ENCODE measurements at places on chromosomes 2 and 18. TPM values are rescaled to one million over a fixed set of nuclear protein-coding genes. Genes with fewer than 3 reads are reported as not detected.

Gene STAT4
- 7.9 TPM for total RNA-seq

Gene CDKL4
- total RNA-seq = 1.1 TPM

Gene EVX2
- total RNA-seq = not detected

Gene RAPGEF4
- 18.2 TPM for total RNA-seq

Gene FAM228A
- 0.05 TPM for total RNA-seq

Gene SPEG
- total RNA-seq = 0.51 TPM

Gene FSHR
- total RNA-seq = not detected

Gene KCNIP3
- total RNA-seq = 0.59 TPM

Gene SERPINB12
- not detected for total RNA-seq

Gene CLEC4F
- total RNA-seq = 0.19 TPM

Gene GATA6
- total RNA-seq = 6.6 TPM

Gene HOXD4
- total RNA-seq = not detected

Gene PPP1R1C
- 5.4 TPM for total RNA-seq

Gene HOXD1
- not detected for total RNA-seq

Gene CXCR1
- total RNA-seq = 1.8 TPM

Gene MEIS1
- 8.6 TPM for total RNA-seq

- H3K36me3 ChIP-seq = no peaks in the 10 kb centered on the region
- no peak overlapping the region for H3K4me3 ChIP-seq
- no peaks in the 10 kb centered on the region for H3K27me3 ChIP-seq
- DNase-seq = peak; percentile 67
Measured at GRCh38 chr2:1769703-1770422, 25.5 kb upstream of the PXDN start.

DNA sequence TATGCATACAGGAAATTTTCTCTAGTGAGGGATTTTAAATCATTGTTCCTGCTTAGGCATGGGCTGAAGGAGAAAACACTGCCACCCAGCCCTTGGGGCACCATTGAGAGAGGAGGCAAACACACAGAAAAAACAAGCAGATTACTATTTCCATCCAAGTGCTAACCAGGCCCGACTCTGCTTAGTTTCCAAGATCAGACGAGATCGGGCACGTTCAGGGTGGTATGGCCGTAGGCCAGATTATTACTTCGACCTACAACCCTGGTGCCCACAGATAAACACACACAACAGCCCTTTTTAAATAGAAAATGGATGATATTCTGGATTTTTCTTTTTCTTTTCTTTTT is 45.4 kb upstream of the RHOB start:
- H3K27me3 ChIP-seq = no peaks in the 10 kb centered on the region
- H3K4me3 ChIP-seq = no peak overlapping the region
- H3K4me1 ChIP-seq = no peaks in the 10 kb centered on the region
- no peaks in the 10 kb centered on the region for H3K36me3 ChIP-seq

DNA sequence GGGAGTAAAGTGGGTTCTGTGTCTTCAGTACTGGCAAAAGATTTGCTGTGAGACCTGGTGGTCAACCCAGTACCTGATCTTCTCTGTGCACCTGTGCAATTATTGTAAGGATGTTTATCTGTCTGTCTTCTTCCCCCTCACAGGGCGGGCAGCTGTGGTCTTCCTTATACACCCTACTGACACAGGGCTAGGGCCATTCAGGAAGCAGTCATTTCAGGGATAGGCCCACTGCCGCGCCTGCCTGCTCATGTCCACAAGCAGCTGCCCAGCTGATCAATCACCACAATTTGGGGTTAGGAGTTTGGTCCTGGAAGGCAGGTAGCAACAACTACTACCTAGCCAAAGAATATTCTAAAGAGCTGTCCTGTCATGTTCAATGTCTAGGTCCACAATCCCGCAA is 1.2 kb upstream of the CNNM4 start:
- no peaks in the 10 kb centered on the region for H3K27me3 ChIP-seq
- peaks cover 18% of the 10 kb centered on the region for H3K4me1 ChIP-seq
- H3K27ac ChIP-seq = no peak overlapping the region
- no peak for DNase-seq
- no peak overlapping the region for H3K4me3 ChIP-seq

- H3K36me3 ChIP-seq = no peaks in the 10 kb centered on the region
- H3K27ac ChIP-seq = no peak overlapping the region
- no peak overlapping the region for H3K4me3 ChIP-seq
- no peak for DNase-seq
Measured at GRCh38 chr2:49928551-49928950, 774.2 kb upstream of the FSHR start.

DNA sequence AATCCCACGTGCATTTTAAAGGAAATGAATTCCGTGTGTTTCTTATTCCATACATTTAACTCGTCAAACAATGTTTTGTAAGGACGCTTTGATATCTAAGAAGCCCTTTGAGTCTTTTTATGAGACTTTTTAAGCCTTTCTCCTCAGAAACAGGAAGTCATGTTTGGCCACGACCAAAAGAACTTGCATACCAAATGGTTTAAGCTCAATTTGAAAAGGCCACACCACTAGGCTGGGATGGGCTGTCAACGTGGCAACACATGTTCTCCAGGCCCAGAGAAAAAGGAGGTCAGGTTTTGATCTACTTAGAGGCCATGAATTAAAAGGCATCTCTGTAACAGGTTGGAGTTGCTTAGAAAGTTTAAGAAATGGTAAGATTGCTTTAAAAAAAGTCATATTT is 441.8 kb downstream of the CMPK2 start:
- H3K27ac ChIP-seq = no peak overlapping the region
- H3K4me1 ChIP-seq = no peaks in the 10 kb centered on the region
- no peaks in the 10 kb centered on the region for H3K27me3 ChIP-seq
- H3K36me3 ChIP-seq = no peaks in the 10 kb centered on the region
- no peak for DNase-seq

DNA sequence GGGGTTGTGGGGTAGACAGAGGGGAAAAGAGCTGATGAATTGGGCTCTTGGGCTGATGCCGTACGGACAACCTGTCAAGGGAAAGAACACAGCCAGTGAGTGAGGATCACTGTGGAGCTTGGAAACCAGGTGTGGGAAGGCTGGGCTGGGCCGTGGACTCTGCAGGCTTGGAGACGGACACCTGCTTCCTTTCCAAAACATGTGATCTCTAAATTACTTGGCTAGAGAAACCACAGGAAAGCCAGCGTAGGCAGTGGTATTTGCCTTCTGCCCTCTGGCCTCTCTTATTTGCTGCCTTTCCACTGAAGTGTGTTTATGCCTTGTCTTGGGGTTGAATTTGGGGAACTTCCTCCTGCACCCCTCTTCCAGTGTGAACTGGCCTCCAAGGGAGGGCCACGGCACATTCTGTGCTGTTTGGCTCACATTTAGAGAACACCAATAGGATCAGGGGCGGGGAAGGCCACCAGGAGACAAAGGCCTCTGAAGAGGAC is 267.7 kb downstream of the PRKCE start:
- H3K4me1 ChIP-seq = peaks cover 11% of the 10 kb centered on the region
- H3K4me3 ChIP-seq = no peak overlapping the region
- no peaks in the 10 kb centered on the region for H3K27me3 ChIP-seq
- no peaks in the 10 kb centered on the region for H3K36me3 ChIP-seq
- no peak for DNase-seq

- no peak overlapping the region for H3K4me3 ChIP-seq
- no peak for DNase-seq
- H3K36me3 ChIP-seq = no peaks in the 10 kb centered on the region
Measured at GRCh38 chr18:24497031-24497754, 36.8 kb downstream of the HRH4 start.

DNA sequence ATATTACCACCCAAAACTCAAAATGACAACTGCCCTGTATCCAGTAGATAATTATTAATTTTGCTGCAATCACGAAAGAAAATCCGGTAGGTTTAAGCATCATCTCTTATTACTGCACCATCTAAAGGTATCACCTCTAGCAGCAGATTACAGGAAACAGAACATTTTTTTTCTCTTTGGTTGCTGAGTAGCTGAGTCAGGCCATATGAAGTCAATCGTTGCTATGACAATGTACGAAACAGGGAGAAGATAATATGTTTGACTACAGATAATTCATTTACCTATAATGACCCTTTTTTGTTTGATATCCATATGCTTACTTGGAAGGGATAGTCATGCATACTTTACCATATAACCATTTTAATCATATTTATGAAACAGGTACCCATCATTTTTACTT is 831.6 kb upstream of the CHAC2 start:
- no peak for DNase-seq
- H3K27me3 ChIP-seq = no peaks in the 10 kb centered on the region
- no peak overlapping the region for H3K27ac ChIP-seq
- no peaks in the 10 kb centered on the region for H3K4me1 ChIP-seq
- H3K36me3 ChIP-seq = no peaks in the 10 kb centered on the region
- H3K4me3 ChIP-seq = no peak overlapping the region

- no peaks in the 10 kb centered on the region for H3K4me1 ChIP-seq
- no peak overlapping the region for H3K4me3 ChIP-seq
- no peak overlapping the region for H3K27ac ChIP-seq
- no peak for DNase-seq
- H3K36me3 ChIP-seq = no peaks in the 10 kb centered on the region
- no peaks in the 10 kb centered on the region for H3K27me3 ChIP-seq
Measured at GRCh38 chr18:79484661-79485621, 89.2 kb downstream of the NFATC1 start.

GRCh38 chr2:64787698-64788097 is 134.0 kb upstream of the SERTAD2 start:
- no peak overlapping the region for H3K27ac ChIP-seq
- no peaks in the 10 kb centered on the region for H3K36me3 ChIP-seq
- DNase-seq = no peak
- no peak overlapping the region for H3K4me3 ChIP-seq

- no peak for DNase-seq
- H3K4me3 ChIP-seq = no peak overlapping the region
- no peaks in the 10 kb centered on the region for H3K4me1 ChIP-seq
- no peak overlapping the region for H3K27ac ChIP-seq
- H3K27me3 ChIP-seq = no peaks in the 10 kb centered on the region
- no peaks in the 10 kb centered on the region for H3K36me3 ChIP-seq
Measured at GRCh38 chr2:171579481-171579880, 57.2 kb downstream of the CYBRD1 start.

GRCh38 chr2:167697948-167698347 is 549.4 kb downstream of the STK39 start:
- H3K27ac ChIP-seq = no peak overlapping the region
- DNase-seq = no peak
- no peak overlapping the region for H3K4me3 ChIP-seq
- no peaks in the 10 kb centered on the region for H3K27me3 ChIP-seq

GRCh38 chr2:1192121-1192520 is 221.1 kb upstream of the TPO start:
- H3K4me1 ChIP-seq = no peaks in the 10 kb centered on the region
- no peak overlapping the region for H3K27ac ChIP-seq
- no peaks in the 10 kb centered on the region for H3K36me3 ChIP-seq
- DNase-seq = no peak
- H3K27me3 ChIP-seq = no peaks in the 10 kb centered on the region

- DNase-seq = no peak
- no peaks in the 10 kb centered on the region for H3K36me3 ChIP-seq
- H3K27ac ChIP-seq = no peak overlapping the region
- H3K4me3 ChIP-seq = no peak overlapping the region
- no peaks in the 10 kb centered on the region for H3K4me1 ChIP-seq
Measured at GRCh38 chr2:45120546-45120945, 111.3 kb upstream of the SIX2 start.

DNA sequence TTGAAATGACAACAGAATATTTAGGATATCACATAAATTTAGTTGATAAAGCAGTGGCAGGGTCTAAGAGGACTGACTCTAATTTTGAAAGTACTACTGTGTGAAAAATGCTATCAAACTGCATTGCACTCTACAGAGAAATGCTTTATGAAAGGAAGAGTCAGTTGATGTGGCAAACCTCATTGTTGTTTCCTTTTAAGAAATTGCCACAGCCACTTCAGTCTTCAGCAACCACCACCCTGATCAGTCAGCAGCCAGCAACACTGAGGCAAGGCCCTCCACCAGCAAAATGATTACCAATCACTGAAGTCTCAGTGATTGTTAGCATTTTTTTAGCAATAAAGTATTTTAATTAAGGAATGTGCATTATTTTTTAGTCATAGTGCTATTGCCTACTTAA is 488.7 kb upstream of the SLC39A10 start:
- no peak for DNase-seq
- no peaks in the 10 kb centered on the region for H3K4me1 ChIP-seq
- H3K36me3 ChIP-seq = no peaks in the 10 kb centered on the region
- H3K27me3 ChIP-seq = no peaks in the 10 kb centered on the region
- no peak overlapping the region for H3K27ac ChIP-seq

- no peak for DNase-seq
- H3K4me1 ChIP-seq = no peaks in the 10 kb centered on the region
- H3K27me3 ChIP-seq = peaks cover 3% of the 10 kb centered on the region
- H3K27ac ChIP-seq = no peak overlapping the region
Measured at GRCh38 chr18:55737781-55738468, 149.9 kb upstream of the TCF4 start.

- H3K27me3 ChIP-seq = no peaks in the 10 kb centered on the region
- H3K27ac ChIP-seq = peak overlapping the region; percentile 80
- H3K4me3 ChIP-seq = peak overlapping the region; percentile 99
- H3K4me1 ChIP-seq = peaks cover 9% of the 10 kb centered on the region
- no peaks in the 10 kb centered on the region for H3K36me3 ChIP-seq
Measured at GRCh38 chr2:147845411-147845971, 662 bp downstream of the ACVR2A start.

GRCh38 chr2:217177720-217178119 is 317.9 kb upstream of the TNP1 start:
- DNase-seq = no peak
- no peak overlapping the region for H3K4me3 ChIP-seq
- no peaks in the 10 kb centered on the region for H3K4me1 ChIP-seq
- H3K27ac ChIP-seq = no peak overlapping the region

GRCh38 chr2:54040250-54040649 is 69.5 kb upstream of the PSME4 start:
- no peaks in the 10 kb centered on the region for H3K27me3 ChIP-seq
- no peak for DNase-seq
- no peaks in the 10 kb centered on the region for H3K36me3 ChIP-seq
- H3K4me1 ChIP-seq = no peaks in the 10 kb centered on the region

- peak; percentile 68 for DNase-seq
- H3K36me3 ChIP-seq = no peaks in the 10 kb centered on the region
- H3K4me1 ChIP-seq = peaks cover 17% of the 10 kb centered on the region
- no peak within 1 kb of the TSS for H3K4me3 ChIP-seq
Measured at GRCh38 chr18:4455113-4455811, at the start of gene DLGAP1. Gene DLGAP1 (minus strand): TSS chr18:4455307.

GRCh38 chr2:235860871-235861270 is 307.3 kb downstream of the GBX2 start:
- no peak overlapping the region for H3K4me3 ChIP-seq
- H3K27me3 ChIP-seq = no peaks in the 10 kb centered on the region
- H3K4me1 ChIP-seq = no peaks in the 10 kb centered on the region
- H3K27ac ChIP-seq = no peak overlapping the region
- no peak for DNase-seq

All from liver (tissue), 10 donors.